ENCODE measurements at places on chromosomes 3 and 15.
A peak's percentile ranks its signal among the peaks of the same experiment; 100 is the strongest.

GRCh38 chr15:80982205-80982604, 7.4 kb downstream of the MESD start:
- no peak for DNase-seq

- DNase-seq, result no peak
Measured at GRCh38 chr3:194756460-194756779, 70.7 kb downstream of the FAM43A start.

DNA sequence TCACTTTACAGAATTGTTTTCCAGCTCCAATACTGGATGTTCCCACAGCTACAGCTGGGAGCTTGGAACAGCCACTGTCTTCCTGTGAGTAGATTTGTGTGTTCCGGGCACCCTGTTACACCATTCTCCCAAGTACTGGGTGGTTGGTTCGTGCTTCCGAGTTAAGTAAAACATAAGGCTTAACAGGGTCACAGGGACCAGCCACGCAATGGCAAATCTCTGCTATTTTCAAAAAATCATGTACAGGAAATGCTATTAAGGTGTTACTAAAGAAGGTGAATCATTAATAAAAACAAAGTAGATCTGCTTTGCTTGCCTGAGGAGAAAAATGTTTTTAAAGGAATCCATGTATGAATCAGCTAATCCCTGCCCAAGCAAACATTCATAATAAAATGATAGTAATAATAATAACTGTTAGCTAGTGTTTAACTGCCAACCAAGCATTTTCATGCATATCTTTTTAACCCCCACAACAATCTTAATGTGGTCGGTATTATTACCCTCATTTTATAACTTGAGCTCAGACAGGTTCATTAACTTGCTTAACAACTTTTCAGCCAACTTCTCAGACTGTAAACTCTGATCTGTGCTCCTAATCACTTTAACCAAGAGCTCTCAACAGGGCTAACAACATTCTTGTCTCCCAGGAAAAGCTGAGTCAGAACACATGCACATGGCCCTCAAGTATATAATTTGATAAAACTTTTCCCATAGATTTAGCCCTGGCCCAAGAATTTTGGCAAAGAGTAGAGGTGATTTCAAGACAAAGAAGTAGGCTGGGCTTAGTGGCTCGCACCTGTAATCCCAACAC, 2.7 kb upstream of the C2CD4A start:
- DNase-seq, result no peak

GRCh38 chr3:177598097-177598833, 401.0 kb upstream of the TBL1XR1 start:
- no peak for DNase-seq

- DNase-seq, result no peak
Measured at GRCh38 chr3:149340310-149340933, 7.0 kb upstream of the TM4SF18 start.

- DNase-seq, result peak; percentile 42
Measured at GRCh38 chr3:14467814-14468620, 65.6 kb downstream of the SLC6A6 start.

GRCh38 chr3:8635631-8636030, 9.0 kb downstream of the SSUH2 start:
- no peak for DNase-seq

DNA sequence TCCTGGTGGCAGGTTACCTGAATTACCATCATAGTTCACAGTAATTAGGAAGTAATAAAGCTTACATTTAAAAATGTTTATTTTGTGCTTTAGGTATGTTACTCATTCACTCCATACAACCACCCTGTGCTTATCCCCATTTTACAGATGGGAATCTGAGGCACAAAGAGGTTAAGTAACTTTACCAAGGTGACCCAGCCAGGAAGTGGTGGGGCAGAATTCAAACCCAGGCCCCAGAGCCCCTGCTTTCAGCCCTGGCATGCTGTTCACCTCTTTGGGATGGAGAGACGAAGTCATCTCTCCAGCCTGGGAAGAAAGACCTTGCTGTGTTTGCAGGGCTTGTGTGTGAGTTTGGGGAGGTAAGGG, 285.6 kb upstream of the TPM1 start:
- DNase-seq, result no peak

- no peak for DNase-seq
Measured at GRCh38 chr15:68106656-68107055, 52.5 kb downstream of the PIAS1 start.

- DNase-seq, result peak; percentile 51
Measured at GRCh38 chr15:85597155-85597815, 197.4 kb downstream of the KLHL25 start.

GRCh38 chr3:36730966-36731365, 33.4 kb downstream of the DCLK3 start:
- no peak for DNase-seq

DNA sequence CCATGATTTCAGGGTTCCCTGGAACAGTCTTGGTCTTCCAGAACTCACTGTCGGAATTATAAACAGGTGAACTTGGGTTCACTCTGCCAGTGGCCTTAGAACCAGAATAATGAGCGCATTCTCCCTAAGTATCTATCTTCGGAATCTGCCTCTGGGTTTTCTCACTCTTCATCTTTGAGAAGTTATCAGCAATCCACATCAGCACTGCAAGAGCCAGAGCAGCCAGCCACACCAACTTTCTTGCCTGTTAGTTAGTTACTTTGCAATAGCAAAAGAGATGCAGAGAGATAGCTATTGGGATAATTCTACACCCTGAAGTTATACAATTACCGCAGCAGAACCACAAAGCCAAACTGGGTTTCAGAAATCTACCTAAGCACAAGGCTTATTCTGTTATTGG, 25.8 kb downstream of the GLB1 start:
- no peak for DNase-seq

DNA sequence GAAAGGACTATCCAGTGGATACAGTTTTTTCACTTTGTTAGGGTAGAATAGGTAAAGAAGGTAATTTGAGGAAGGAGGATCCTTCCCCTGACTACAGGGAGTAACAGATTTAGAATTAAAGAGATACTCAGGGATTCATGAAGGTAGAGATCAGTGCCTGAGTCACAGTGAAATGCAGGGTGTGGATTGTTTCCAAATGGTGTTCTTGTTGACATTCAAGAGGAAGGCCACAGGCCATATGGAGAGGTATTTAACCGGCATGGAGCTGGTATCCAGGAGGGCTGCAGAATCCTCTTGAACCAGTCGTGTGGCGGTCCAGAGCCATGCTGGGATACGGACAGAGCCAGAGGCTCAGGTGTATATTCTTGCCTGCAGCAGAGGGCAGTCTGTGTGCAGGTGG, 28.2 kb downstream of the GYG1 start:
- no peak for DNase-seq

DNA sequence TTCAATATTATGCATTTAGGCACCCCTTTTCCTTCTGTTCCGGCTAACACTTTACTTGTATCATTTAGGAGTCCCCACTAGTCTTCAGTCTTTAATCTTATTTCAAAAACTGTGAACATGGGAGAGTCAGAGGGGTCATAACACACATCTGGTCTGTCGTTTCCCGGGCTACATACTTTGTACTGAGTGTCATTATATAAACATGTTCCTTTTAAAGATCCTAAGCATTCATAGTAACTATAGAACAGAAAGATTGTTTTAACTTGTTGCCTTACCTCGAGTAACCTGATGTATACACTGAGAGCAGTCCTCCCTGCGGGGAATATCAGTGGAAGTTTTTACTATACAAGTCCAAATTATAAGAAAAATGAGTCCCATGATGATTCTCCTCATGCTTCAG, 78.2 kb upstream of the VEPH1 start:
- no peak for DNase-seq

DNA sequence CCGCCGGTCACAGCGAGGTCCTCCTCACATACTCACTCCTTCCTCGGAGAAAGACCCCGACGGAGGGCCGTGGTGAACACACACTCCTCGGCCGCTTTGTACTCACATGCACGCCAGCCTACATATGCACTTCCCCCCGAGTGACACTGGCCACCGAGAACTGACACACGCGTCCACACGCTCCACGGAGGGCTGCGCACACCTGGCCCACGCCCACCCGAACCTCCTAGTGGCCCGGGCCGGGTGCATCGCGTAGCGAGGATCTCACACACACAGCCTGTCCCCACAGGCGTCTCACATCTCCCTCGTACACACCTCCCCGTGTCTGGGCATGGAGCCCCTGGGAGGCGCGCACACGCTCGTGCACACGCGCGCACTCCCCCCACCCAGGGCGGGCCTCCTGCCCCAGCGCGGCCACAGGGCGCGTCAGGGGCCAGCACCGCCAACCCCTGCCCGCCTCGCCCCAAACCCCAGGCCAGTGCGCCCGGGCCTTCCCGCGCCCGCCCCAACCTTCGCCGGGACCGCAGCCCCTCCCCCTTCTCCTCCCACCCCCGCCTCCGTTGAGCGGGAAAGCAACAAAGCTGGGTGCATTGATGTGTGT, 411 bp upstream of the C3orf70 start:
- DNase-seq, result no peak

DNA sequence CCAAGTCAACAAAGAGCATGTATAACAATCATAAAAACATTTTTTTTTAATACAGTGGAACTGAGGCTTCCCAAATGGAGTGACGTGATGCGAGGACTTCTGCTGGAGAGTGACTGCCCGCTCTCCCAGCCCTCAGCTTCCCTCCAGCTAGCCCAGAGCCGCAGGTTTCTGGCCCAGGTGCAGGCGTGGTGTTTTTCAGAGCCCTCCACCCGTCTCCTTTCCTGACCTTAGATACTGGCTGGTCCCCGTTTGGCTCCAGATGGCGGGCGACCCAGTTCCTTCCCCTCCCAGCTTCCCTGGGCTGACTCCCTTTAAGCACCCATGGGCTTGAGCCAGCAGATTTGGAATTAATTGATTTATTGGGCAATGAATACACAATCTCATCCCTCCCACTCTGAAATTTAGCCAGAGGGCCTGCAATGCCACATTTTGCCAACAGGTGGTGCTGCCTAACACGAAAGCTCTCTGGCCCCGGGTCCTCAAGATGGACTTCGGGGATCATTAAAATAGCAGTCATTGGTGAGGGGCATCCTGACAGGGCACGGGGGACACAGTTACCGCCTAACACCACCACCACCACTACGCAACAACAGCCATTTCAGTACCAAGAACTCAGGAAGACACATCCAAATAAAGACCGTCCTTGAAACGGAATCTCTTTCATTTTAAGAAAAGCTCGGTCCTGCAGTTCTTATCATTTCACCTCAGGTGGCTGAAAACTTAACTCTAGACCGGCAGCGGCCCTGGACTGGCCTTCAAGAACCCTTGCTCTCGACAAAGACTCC, 47.5 kb upstream of the MUC4 start:
- peak; percentile 71 for DNase-seq

DNA sequence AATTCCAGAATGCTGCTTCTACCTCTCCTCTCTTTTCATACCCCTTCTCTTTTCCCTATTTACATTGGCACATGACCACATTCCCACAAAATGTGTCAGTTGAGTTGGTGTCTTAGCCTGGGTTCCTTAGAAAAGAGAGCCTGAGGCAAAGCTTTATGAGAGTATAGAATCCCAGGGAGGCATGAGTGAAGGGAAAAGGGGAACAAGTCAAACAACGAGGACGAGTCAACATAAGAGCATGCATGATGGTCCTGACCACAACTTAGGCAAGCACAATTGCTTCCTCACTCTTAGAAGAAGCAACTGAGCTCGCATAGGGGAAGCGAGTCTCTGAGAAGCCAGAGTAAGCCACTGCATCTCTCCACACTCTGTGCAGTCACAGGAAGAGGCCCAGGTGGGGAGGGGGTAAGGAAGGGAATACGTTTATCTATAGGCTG, 15.4 kb upstream of the ZNF774 start:
- DNase-seq, result peak; percentile 5

DNA sequence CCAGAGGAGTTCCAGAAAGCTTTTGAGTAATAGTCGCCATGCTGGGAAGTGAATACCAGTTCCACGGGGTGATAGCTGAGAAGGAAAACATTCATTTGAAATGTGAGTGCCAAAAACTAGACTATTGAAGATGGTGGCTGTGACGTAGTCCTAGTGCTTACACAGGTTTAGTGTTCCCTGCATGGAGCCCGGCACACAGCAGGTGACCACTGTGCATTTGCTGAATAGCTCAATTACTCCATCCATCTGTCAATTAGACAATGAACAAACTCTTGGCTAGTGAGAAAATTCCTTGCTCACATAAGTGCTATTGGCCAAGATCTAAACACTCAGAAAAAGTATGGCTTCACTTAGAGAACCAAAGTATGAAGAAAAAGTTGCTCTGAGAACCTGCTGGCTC, 448.1 kb upstream of the WNT5A start:
- no peak for DNase-seq

DNA sequence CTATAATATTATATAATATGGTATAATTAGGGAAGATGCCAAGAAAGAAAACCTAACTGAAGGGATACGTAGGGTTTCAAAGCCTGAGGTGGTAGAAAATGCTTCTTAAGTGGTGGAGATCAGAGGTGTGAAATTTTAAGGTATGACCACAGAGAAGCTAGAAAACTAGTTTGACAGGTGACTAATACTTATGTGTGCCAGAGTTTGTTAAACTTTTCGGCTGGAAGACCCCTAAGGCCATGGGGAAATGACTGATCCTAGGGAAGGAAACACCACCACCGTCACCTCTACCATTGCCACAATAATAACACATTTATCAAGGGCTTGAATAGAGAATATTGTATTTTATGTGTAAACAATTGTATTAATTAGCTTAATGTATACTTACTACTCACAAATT, 261.4 kb upstream of the GBE1 start:
- no peak for DNase-seq

DNA sequence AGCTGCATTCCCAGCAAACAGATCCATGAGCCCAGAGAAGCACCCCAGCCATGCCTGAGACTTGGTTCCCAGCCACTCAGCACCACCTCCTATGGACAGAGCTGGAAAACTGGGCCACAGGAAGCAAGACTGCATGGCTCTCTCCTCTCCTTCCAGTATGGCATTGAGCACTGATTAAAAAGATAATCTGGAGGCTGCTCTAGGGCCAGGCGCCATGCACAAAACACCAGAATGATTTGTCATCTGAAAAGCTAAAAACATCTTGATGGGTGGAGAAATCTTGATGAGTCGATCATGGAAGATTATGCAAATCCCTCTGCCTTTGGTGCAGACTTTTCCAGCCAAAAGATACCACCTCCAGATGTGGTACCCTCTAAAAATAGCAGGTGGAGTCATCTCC, 62.7 kb upstream of the MRPS22 start:
- no peak for DNase-seq

- no peak for DNase-seq
Measured at GRCh38 chr15:68618394-68618793, 39.6 kb downstream of the CORO2B start.

GRCh38 chr3:184545769-184546168, 15.8 kb upstream of the EPHB3 start:
- DNase-seq, result no peak

Data from CD4-positive, alpha-beta T cell treated with Interleukin-4 for 4 hours (primary cell).